ENCODE measurements at places on chromosomes 2 and 18.
A peak's percentile ranks its signal among the peaks of the same experiment; 100 is the strongest.

- no peak for DNase-seq
These were observed 204.8 kb downstream of the ANAPC1 start for GRCh38 chr2:111679202-111679601.

- no peak for DNase-seq
These were observed 70.2 kb downstream of the PRKRA start for GRCh38 chr2:178380763-178381162.

GRCh38 chr18:8461544-8461943, 147.7 kb upstream of the RAB12 start:
- DNase-seq: no peak

DNA sequence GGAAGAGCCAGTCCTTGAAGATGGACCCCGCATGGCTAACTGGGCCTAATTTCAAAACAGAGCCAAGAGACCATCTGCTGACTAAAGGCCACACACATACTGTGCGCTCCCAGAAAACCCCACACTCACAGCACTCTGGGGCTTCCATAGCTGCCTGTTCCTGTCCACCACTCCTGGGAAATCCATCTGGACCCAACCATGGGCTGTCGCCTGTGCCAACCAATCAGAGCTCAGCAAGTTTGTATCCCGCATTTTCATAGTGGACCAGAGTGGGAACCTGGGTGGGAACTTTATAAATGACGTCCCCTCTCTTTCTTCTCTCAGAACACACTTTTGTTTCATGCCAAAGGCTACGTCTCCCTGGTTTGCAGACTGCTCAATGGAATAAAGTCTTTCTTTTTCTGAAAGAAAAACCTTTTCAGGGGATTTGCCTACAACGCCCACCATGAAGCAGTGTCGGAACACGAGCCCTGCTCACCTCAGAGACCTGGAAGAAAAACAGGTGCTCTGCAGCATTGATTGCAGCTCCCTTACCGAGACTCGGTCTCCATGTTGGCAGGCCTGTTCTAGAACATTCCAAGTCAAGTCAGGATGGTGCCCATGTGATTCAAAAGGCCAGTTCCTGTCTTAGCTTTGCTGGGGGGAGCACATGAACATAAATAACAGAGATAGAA, 137.2 kb upstream of the GPC1 start:
- DNase-seq: no peak

- no peak for DNase-seq
These were observed 31.9 kb downstream of the HS1BP3 start for GRCh38 chr2:20618886-20619521.

DNA sequence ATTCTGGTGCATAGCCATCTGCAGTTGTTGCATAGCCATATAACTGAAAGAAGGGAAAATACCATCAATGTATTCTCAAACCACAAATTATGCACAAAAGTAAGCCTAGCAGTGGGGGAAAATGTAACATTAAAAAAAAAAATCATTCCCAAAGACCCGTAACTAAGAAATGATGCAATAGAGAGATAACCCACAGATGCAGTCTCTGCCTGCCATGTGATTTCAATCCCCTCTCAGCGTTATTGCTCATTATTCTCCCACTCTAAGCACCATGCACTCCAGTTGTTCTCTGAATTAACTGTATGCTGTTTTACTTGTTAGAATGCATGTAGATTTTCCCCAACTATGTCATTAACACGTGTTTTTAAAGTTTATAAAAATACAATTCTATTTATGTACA, 14.1 kb downstream of the DSC1 start:
- DNase-seq: no peak

DNA sequence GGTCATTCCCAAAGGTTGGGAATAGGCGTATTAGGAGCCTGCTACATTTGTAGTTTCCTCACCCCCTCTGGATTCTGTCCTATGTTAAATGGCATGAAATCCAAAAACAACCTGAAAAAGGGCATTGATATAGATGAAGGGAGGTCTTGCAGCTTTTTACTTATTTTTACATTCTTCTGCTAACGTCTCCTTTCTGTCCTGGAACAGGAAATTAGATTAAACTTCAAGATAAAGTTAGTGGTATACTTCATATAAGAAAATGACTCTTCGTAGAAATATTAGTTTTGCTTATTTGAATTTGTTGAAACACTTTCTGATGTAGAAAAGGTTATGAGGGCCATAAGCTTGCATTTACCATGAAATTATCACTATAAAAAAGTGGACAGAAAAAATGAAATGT, 694.5 kb downstream of the ADCYAP1 start:
- DNase-seq: no peak

DNA sequence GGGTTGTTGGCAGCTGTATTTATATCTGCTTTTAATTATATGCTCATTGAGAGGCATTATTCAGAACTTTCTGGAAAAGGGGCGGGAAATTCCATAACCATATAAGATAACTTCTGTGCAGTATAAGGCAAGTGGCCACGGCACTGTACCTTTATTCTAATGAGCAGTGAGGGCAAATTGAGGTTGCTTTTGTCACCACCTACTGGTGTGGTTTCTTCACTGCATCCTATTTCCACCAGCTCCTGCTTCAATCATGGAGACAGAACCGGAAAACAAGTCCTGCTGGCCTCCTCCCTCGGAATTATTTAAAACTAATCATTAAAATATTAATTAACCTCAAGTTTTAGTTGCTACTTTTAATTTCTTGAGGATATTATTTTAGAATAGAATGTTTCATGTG, 759.4 kb downstream of the CBLN2 start:
- DNase-seq: no peak

GRCh38 chr2:219680958-219681693, 53.7 kb downstream of the SLC4A3 start:
- DNase-seq: no peak

GRCh38 chr2:241072553-241073165, 29.4 kb downstream of the MTERF4 start:
- DNase-seq: no peak

GRCh38 chr2:104504331-104505073, 349.4 kb upstream of the POU3F3 start:
- peak; percentile 45 for DNase-seq

GRCh38 chr18:59577386-59577655, 119.9 kb downstream of the CCBE1 start:
- DNase-seq: no peak

GRCh38 chr2:69945941-69946340, 15.5 kb downstream of the ASPRV1 start:
- no peak for DNase-seq

DNA sequence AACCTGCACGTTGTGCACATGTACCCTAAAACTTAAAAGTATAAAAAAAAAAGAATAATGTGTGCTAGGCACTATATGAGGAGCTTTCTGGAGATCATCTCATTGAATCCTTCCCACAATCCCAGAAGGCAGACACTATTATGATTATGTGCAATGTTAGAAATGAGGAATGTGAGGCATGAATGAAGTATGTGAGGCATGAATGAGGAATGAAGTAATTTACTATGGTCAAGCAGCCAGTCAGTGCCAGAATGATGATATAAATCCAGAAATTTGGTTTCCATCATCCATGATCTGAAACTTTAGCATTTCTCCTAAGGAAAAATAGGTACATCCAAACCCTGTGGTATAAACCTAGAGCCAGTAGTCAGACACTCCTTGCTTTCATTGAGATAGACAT, 42.0 kb downstream of the CCDC148 start:
- no peak for DNase-seq

DNA sequence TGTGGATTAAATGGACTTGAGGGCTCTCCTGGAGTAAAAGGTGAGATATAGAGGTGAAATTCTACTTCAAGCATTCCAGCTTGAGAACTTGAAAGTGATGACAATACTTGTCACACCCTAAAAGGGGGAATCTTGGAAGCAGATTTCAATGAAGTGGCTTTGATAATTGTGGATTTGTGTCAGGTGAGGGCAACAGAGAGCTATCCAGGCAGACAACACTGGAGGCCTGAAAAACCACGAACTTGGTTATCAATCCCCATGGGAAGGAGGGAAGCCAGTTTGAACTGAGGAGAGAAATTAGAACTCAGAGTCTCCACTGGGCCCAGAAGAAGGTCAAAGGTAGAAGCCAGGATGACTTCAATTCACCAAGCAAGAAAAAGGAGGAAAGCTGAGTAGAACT, 263.9 kb downstream of the FIGN start:
- DNase-seq: peak; percentile 3

DNA sequence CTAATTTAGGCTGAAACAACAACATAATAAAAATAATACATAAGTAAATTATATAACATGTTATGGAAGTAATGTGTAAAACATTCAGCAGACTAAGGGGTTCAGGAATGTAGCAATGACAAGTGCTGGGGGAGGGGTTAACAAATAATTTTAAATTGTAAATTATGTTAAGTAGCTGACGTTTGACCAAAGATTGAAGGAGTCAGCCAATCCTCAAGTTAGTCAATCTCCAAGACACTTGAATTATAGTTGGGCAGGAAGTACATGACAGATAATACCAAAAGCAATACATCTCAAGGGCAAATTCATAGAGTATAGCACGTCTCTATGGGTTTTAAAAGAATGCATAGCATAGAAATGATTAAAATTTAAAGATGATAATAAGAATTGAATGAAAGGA, 89.1 kb downstream of the KCNH7 start:
- DNase-seq: no peak

GRCh38 chr2:138000009-138000408, 35.7 kb downstream of the HNMT start:
- DNase-seq: no peak

GRCh38 chr2:127657232-127657595, 11.3 kb downstream of the GPR17 start:
- DNase-seq: no peak

GRCh38 chr2:84906900-84907714, 1.7 kb downstream of the TMSB10 start:
- DNase-seq: no peak

- DNase-seq: no peak
These were observed 297.4 kb upstream of the GCFC2 start for GRCh38 chr2:76008001-76008702.

DNA sequence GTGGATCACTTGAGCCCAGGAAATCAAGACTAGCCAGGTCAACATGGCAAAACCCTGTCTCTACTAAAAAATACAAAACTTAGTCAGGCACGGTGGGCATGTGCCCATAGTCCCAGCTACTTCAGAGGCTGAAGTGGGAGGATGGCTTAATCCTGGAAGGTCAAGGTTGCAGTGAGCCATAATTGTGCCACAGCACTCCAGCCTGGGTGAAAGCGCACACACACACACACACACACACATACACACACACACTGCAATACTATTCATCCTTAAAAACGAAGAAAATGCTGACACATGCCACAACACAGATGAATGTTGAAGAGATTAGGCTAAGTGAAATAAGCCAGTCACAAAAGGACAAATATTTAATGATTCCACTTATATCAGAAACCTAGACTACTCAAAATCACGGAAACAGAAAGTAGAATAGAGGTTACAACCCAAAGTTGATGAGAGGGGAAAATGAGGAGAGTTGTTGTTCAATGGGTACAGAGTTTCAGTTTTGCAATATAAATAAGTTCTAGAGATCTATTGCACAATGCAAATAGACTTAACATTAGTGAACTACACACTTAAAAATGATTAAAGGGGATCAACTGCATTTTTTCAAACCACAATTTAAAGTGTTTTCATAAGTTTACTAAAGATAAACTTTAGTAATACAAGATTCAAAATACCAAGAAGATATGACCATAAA, 114.5 kb downstream of the USP34 start:
- no peak for DNase-seq

DNA sequence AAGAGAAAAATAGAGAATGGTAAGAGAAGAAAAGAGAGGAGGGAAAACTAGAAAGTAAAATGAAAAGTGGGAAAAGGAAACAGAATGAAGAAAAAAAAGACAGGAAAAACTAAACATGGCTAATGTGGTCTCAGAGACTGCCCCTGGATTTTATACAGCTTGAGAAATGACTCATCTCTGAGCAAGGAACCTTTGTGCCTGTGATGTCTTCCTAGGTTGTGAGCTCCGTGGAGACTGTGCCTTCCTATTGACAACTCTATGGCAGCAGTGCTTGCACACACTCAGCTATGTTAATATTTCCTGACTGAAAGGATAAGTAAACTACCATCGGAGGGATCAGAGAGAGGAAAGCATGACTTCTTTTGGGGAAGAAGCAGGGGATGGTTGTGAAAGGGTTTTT, 203.8 kb downstream of the RDH14 start:
- DNase-seq: no peak

DNA sequence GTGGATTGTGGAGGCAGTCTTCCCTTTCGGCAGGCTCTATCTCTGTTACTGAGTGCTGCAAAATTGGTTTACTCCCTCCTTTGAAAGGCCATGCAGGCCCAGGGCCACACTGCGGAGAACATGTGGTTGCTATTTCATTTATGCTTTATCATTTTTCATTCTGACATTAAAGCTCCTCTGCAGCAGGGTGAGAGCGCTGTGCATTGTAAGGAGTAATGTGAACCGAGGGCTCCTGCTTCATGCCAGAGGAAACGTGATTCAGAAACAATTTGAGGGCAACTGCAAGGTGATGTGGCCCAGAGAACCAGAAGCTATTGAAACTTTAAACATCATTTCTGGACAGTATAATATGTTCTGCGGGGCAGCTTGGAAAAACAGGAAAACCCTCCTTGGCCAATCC, 341.6 kb upstream of the NT5C1B start:
- no peak for DNase-seq

DNA sequence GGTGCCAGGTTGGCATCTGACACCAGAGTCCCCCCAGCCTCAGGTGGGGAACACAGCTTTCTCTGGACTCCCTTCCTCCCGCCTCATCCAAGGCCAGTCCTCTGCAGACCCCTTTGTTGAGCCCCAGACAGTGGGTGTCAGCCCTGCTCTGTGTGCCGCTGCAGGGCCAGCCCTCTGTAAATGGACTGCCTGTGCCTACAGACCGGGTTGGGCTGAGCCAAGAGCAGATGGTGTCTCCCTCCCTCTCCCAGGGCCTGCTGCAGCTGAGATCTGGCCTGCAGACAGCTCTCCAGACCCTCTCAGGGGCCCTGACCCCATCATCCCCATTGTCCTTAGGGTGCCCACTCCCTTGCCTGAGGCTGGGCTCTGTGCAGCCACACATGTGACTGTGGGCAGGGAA, 160.8 kb downstream of the KLHL29 start:
- peak; percentile 53 for DNase-seq

GRCh38 chr2:240739797-240740196, 48.1 kb downstream of the AQP12A start:
- DNase-seq: no peak

DNA sequence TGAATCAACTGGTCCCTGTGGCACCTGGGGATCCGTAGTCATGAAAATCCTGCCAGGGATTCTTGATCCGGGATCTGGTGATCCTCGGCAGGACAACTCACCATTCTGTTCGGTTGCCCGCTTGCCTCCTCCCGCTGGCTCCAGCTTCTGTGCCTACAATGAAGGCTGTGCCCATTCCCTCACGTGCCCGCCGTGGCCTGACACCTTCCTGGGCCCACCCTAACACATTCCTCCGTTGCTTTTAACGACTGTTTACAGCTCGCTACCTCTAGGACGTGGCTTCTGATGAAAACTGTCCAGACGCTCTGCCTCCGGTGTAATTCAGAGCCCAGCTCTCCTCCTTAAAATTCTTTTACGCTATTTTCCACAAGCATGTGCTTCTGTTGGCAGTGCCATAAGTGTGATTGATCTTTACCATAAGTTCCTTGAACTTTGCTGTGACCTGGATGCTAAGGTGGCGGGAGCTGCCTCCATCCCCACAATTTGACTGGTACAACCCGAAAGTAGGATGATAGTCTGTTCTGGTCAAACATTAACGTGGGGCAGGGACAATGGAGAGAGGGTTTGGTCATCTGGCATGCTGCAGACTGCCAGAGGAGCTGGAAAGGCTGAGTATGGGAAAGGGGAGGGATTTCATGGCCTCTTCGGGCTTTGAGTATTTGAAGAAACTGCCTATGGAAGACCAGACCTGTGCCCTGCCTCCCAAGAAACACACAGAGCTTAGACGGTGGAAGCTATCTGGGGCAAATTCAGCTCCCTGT, 206.8 kb upstream of the TNP1 start:
- DNase-seq: no peak
